Esophagus squamous epithelium (tissue), 5 donors: ENCODE measurements at places on chromosomes 6 and 20.

- DNase-seq, result no peak
Observed at GRCh38 chr20:32150291-32150848, 40.9 kb downstream of the TM9SF4 start.

DNA sequence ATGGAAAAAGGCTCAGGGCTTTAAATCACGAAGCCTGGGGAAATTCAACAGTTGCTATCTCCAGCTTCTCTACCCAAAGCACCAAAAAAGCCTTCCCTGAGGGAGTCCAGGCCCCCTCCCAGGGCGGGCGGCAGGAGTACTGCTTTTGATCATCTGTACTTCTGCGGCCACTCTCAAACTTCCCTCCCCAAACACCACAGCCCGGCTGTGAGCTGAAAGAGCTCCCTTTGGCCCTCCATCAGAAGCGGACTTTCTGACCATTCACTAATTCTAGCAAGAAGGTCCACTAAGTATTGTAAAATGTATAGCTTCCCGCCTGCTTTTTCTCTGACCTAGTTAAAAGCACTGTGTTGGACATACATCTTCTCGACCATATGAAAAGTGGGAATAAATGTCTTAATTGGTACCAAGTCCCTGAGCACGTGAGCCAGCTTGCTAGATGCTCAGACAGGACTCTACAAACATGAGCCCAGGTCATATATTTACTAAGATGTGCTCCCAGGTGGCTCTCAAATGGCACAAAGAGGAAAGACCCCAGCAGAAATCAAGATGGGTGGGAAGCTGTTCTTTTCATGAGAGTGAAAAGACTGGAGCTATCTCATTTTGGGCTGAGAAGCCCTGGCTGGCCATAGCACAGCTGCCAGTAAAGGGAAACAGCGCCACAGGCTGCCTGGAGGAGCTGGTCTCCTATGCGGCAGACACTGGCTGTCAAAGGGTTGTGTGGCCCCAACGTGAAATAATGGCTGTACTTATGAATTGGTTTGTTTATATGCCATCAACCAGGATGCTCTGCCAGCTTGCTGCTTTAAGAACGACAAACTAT is 58.6 kb downstream of the GFOD1 start:
- no peak for DNase-seq

GRCh38 chr6:169094552-169094950 is 159.1 kb downstream of the THBS2 start:
- no peak for DNase-seq

DNA sequence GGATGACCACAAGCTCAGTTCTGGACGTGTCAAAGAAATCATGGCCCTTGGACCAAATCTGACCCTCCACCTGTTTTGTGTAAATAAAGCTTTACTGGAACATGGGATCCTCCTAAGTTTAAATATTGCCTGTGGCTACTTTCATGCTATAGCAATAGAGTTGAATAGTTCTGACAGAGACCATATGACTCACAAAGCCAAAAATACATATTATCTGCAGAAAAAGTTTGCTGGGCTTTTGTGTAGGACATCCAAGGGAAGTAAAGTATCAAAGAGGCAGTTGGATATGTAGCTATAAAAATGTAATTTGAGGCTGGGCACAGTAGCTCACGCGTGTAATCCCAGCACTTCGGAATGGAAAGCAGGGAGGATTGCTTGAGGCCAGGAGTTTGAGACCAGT is 78.9 kb downstream of the TOX2 start:
- no peak for DNase-seq

GRCh38 chr6:160042788-160043301 is 74.0 kb downstream of the IGF2R start:
- no peak for DNase-seq
